ENCODE measurements at places on chromosomes 1 and 21.
A peak's percentile ranks its signal among the peaks of the same experiment; 100 is the strongest.

GRCh38 chr1:198923993-198924392 lies 285.2 kb downstream of the PTPRC start:
- ATAC-seq = no peak

- no peak for ATAC-seq
These were observed 81.3 kb downstream of the PLXNA2 start for GRCh38 chr1:208162903-208163302.

GRCh38 chr1:19360016-19360415 lies 47.9 kb downstream of the SLC66A1 start:
- ATAC-seq = no peak

DNA sequence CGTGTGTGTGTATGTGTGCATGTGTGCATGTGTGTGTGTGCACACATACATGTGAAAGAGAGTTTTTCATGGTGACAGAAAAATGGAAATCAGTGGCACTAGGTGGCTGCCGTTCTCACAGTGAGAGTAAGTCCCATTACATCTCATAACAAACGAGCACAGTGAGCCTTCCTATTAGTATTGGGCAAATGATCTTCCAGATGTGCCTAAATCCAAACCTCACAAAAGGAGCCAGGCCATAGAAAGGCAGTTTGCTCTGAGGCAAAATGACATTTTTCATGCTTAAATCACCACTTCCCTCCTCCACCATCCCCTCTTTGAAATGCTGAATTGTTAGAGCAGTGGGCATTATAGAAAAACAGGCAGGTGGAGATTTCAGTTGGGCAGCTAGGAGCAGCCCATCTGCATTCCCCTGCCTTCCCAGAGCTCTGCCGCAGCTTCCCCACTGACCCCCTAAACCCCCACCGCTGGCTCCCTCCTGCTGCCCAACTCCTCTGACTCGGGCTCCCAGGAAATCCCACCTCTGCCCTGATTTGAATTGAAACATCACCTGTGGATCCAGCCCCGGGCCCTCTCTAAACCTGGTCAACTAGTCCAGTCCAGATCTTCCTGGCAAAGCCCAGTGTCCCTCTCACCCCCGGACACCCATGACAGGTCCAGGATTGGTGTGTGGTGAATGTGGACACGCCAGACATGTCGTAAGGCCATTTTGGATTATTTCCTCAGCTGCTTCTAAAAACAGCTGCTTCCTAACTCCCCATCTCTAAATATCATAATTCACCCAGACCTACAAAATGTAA lies 190.5 kb downstream of the SEC16B start:
- no peak for ATAC-seq

DNA sequence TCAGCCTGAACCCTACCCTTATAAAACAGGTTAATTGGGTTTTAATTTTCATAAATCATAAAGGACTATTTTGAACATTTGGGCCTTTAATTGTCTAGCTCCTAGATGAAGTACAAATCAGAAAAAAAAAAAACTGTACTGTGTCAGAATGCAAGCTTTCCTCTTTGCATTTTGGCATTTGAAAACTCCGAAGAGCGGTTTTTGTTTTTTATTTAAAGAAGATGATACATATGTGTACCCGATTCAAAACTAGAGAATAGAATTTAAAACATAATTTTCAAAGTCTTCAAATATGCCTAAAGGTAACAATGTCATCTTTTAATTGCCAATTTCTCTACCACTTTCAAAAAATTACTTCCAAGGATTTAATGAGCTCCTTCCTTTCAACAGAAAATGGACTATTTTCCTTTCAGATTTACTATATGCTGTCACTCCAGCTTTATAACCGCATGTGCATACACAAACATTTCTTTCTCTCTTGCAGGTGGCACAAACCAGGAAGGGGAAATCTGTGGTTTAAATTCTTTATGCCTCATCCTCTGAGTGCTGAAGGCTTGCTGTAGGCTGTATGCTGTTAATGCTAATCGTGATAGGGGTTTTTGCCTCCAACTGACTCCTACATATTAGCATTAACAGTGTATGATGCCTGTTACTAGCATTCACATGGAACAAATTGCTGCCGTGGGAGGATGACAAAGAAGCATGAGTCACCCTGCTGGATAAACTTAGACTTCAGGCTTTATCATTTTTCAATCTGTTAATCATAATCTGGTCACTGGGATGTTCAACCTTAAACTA lies 33.7 kb downstream of the MRPL39 start:
- ATAC-seq = peak; percentile 71

GRCh38 chr1:81550753-81551152 lies 250.0 kb upstream of the ADGRL2 start:
- no peak for ATAC-seq

GRCh38 chr1:11350265-11350664 lies 77.3 kb downstream of the UBIAD1 start:
- no peak for ATAC-seq

- ATAC-seq = peak; percentile 72
These were observed 10.4 kb downstream of the EMC1 start for GRCh38 chr1:19240673-19241538.

GRCh38 chr1:46133181-46133658 lies 791 bp upstream of the PIK3R3 start:
- peak; percentile 81 for ATAC-seq

DNA sequence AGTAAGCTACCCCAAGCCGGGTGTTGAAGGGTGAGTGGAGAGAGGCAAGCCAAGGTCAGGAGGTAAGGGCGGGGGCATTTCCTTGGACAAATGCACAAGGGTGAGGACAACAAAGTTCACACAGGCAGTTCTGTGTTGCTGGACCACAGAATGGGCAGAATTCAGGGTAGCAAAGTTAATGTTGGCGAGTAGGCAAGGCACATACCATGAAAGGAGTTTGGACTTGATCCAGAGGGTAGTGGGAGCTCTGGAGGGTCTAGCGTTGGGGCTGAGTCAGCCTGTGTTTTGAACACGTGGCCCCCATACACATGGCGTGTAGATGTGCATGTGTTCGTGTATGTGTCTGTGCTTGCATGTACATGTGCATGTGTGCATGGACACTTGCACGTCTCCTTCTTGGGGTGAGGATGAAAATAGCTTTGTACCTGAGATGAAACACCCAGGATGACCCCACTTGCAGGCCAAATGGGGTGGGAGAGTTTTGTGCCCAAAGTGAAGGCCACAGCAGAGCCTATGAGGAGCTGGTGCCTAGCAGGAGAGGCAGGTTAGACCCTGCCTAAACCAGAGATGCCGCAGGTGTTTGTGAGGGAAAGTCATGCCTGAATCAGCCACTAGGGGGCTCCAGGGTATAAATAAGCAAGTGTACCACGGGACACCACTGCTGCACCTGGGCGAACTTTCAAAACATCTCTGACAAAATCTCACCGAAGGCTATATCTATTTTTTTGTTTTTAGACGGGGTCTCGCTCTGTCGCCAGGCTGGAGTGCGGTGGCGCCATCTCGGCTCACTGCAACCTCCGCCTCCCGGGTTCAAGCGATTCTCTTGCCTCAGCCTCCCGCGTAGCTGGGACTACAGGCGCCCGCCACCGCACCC lies 21.8 kb downstream of the SLC27A3 start:
- peak; percentile 79 for ATAC-seq

DNA sequence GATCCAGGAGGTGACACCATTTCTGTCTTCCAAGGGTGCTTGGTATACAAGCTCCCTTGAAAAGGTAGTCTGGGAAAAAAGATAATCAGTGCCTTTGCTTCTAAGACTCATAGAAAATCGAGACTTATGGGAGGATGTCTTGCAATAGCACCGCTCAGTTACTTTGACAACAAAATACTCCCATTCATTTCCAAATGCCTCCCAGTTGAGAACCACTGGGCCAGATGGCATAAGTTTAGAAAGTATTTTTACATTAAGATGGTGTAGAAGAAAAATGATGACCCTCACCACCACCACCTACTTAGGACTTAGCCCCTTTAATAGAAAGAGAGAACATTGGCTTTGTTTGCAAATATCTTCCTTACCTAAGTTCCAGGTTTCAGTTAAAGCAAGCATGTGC lies 4.6 kb downstream of the TRMT13 start:
- no peak for ATAC-seq

DNA sequence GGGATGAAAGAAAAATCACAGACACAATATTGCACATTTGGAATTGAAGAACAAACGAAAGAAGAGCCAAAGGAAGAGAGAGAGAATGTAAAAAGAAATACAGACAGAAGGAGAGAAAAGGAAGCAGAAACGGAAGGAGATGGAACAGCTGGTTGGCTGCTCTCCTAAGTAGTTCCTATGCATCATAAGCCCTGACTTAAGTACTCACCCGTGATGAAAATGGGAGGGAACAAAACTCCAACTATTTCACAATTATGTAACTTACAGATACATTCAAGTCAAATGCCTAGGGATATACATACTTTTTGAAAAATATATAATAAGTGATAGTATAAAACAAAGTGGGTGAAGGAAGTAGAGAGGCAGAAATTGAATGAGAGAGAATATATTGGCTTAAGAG lies 88.5 kb downstream of the TTLL7 start:
- no peak for ATAC-seq

DNA sequence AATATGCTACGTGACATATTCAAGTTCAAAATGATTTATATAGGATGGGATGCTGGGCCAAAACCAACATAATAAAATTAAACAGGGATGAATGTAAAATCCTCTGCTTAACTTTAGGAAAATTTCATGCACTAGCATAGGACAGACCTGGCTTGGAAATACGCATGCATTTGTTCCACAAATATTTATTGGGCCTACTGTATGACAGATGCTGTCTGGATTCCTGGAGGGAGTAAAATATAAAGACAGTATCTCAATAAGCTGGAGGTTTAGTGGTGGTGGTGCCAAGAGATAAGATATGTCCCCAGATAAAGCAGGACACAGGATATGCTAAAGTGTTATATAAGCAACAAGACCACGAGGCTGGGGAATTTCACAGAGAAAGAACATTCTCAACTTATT lies 15.1 kb downstream of the RCSD1 start:
- ATAC-seq = no peak

DNA sequence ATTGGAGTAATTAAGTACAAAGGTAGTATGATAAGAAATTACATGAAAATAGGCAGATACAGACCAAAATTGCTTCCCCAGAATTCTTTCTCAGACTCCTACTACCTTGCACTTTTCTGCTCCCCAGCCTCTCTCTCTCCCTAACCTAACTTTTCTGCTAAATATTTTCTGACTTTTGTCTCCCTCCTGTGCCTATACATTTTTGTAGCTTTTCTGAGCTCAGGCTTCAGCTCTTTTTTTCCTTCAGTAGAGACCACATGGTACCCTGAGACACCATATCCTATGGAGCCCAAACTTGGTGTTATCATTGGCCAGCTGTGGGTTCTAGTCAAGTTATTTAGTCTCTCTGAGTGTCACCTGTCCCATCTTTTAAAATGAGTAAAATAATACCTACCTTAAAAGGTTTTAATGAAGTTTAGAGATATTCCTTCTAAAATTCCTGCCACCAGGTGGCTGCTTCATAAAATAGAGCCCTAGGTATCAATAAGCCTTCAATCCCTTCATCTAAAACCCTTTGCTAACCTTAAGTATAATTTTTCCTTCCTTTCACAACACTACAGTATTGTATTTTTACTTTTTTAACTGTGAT lies 237.6 kb upstream of the DUSP10 start:
- no peak for ATAC-seq

GRCh38 chr1:113459279-113459678 lies 69.0 kb downstream of the MAGI3 start:
- ATAC-seq = no peak

DNA sequence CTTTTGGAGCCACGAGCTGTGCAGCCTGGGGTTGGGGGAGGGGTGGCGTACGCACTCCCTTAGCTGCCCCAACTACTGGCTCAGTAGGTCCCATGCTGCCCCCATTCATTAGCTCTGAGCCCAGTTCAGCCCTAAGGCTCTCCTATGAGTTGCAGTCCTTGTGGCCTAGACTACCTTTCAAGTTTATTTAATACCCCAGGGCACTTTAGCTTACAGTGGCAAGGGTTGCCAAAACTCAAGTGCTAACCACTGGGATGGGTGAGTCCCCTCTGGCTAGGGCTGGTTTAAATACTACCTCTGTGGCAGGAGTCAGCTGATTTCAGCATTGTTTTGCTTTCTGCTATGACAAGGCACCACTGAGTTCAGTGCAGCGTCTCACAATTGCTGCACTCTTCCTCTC lies 118.2 kb downstream of the ODF2L start:
- ATAC-seq = peak; percentile 14

DNA sequence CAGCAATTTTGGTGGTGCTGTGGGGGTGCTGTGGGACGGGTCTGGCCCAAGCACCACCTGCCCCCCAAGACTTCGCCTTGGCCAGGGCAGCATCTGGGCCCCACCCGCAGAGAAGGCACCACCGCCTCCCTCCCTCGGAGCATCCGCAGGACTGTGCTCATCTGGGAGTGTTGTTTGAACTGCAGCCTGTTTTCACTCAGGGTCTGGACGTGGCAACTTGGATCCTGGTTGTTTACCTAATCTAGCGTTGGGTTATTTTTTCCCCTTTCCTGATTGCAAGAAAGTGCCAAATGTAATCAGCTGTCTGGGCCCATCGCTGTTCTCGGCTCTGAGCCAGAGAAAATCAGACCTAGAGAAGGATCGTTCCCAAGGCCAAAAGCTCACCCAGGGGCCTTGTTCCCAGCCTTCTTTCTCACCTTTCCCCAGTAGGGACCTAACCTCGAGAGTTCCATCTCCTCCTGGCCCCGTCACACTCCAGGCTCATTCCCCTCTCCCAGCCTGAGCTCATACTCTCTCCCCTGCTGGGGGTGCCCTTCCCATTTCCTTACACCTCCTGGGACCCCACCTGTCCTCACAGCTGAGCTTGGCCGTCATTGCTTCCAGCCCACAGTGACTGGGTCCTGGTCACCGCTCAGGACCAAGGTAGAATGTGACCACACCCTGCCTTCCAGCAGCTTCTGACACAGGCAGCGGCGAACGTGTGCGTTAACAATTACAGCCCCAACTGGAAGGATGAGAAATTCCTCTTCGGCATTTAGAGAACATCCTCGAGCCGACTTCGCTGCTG lies 72.0 kb upstream of the FAM20B start:
- ATAC-seq = peak; percentile 44

- ATAC-seq = peak; percentile 97
These were observed at the start of gene CR1L for GRCh38 chr1:207644852-207645634. CR1L (plus strand) TSS chr1:207645133; CDS start chr1:207645234, 101 bp downstream.

- no peak for ATAC-seq
These were observed 36.8 kb downstream of the RAP1A start for GRCh38 chr1:111656086-111657017.

DNA sequence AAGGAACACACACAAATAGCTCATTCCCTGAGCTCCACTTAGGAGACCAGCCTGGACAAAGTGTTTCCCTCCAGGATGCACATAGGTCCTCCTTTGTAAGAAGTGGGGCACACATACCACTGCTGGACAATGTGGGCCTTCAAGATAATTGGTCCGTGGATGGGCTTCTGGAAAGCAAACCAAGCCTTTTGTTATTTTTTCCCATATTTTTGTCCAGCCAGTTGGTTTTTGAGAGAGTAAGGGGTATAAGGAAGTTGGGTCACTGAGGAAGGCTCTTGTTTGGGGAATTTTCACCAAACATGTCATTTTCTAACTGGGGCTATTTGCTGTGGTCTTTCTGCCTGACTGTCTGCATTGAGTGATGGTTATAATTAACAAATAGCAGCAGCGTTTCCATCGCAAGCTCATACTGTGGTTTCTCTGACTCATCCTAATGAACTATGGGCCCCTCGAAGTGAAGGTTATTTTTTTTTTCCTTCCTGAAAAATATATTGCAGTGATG lies 306.3 kb upstream of the DUSP10 start:
- peak; percentile 72 for ATAC-seq

- no peak for ATAC-seq
These were observed 15.8 kb downstream of the PLPP3 start for GRCh38 chr1:56563568-56563967.

- ATAC-seq = no peak
These were observed 138.6 kb downstream of the SLC44A5 start for GRCh38 chr1:75472089-75472970.

GRCh38 chr1:175944591-175944990 lies 201.2 kb upstream of the TNR start:
- no peak for ATAC-seq
